ENCODE measurements at places on chromosomes 16 and 17.

DNA sequence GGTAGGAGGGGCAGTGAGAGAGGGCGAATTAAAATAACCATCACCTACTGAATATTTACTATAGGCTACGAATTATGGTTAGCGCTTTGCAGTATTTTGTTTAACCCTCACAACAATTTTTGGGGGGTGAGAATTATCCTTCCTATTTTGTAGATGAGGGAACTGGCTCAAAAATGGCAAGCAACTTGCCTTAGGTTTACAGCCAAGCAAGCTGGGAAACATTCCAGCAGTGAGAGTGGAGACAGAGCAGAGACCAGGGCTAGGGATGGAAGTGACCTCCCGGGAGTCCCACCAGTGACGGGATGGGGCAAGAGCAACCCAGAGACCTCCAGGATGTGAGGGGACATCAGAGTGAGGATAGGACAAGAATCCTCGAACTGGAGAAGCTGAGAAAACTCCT lies 352 bp upstream of the VMO1 start:
- DNase-seq = no peak

GRCh38 chr17:79695797-79696609 lies 34.7 kb upstream of the ENPP7 start:
- no peak for DNase-seq

DNA sequence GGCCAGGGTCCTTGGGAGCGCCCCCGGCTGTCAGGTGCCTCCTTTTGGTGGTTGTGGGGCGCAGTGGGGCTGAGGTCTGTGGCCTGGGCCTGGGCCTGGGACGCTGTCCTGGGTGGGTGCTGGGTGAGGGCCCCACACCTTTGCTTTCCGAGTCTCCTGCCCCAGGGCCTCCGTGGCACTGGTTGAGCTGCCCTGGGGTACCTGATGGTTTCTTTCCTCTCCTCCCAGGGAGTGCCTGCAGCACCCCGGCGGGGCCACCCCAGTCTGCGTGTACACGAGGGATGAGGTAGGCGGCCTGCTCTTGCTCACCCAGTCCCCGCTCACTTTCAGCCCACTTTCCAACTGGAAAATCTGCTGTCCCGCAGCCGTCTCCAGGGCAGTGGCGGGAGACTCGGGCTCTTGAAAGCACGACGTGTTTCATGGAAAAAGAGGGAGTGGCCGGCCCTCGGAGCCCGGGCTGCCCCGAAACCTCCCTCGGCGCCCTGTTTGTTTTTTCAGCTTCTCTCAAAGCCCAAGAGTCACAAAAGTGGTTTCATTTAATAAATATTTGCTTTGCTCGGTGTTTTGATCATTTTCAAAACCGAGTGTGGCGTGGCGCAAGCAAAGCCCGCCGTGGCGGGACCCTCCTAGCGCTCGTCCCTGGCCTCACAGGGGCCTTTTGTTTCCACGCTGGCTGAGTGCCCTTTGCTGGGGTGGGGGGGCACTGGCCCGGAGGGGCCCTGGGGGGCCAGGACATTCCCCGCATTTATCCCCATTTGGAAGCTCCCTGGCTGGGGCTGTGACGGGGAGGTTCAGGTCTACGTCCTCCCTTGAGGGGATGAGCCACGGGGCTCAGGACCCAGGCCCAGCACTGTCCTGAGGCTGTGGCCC lies 17.4 kb downstream of the ASPSCR1 start:
- DNase-seq = no peak

- no peak for DNase-seq
Measured at GRCh38 chr16:69848637-69849545, 86.8 kb downstream of the WWP2 start.

GRCh38 chr17:66724581-66725341 lies 110.2 kb upstream of the CACNG5 start:
- DNase-seq = no peak

GRCh38 chr17:47316311-47316710 lies 7.4 kb upstream of the EFCAB13 start:
- no peak for DNase-seq

DNA sequence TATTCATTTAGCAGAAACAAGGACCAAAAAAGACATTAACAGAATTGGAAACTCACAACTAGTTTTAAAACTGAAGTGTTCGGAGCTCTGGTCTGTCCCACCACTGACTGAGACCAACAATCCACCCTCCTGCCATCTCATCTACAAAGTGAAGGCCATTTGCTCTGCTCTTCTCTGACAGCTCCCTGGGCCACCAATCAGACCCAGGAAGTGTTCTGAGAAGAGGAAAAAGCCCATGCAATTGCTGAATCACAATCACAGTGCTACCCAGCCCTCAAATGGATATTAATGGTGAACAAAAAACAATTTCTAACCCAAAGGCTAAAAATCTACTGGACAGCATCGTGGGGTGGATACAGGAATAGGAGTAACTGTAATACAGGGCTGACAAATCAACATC lies 2.1 kb downstream of the RPL23 start:
- DNase-seq = no peak

- peak; percentile 33 for DNase-seq
Measured at GRCh38 chr17:70677783-70678647, 508.7 kb downstream of the KCNJ2 start.
